ENCODE measurements at places on chromosomes 6 and 20.

DNA sequence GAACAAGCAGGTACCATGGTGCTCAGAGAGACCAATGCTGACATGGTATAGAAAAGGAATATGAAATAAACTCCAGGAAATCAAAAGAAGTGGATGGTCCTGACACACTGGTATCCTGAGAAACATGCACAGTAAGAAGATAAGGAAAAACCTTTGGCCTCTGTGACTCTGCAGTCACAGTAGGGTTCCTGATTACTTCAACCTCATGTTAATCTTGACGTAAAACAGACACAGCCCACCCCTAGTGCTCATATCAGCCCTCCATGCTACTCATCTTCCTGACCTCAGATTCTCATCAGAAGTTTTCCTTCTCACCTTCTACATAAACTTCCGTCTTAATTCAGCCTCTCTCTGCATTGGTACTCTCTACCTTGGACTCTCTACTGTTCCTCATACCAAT, 240.9 kb downstream of the PKHD1 start:
- no peak for DNase-seq

DNA sequence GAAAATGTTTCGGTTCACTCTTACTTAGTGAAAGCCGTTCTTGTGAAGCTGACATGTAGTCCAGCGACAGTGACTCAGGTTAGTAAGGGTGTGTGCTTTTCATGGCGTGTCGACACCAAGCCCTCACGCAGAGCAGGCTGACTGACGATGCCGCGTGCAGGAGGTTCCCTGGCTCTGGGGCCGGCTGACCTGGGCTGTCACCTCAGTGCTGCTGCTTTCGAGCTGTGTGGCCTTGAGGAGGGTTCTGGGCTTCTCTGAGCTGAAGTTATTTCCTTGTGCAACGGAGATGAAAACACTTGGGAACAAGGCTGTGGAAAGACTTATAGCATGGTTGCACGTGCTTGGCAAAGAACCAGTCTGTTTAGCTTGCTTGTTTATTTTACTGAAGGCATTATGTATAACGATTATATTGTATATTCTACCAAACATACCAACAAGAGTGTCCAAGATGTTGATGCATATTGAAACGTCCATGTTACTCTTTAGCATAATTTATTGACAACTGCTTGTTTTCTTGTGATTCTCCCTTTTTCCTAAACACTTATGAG, 59.2 kb downstream of the PHACTR3 start:
- DNase-seq = no peak

- no peak for DNase-seq
Measured at GRCh38 chr20:3449319-3449718, 21.5 kb upstream of the ATRN start.

- no peak for DNase-seq
Measured at GRCh38 chr6:143612186-143612585, 65.6 kb upstream of the PHACTR2 start.

DNA sequence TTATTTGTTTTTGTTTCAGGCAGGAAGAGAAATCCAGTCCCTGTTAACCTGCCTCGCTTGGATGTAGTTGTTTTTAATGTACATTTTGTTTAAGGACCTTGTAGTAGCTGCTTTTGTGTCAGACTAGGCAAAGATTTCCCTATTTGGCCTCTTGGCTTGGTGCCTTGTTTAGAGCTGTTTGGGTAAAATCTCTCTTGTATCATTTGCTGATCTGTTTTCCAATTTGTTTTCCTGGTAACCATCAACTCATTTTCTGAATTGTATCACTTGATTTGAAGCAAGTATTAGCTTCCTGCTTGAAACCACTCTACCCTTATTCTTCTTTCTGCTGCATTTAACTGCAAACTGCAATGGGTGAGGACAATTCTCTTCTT, 160.7 kb downstream of the ZFAND3 start:
- no peak for DNase-seq

GRCh38 chr6:916131-916530, 223.2 kb upstream of the EXOC2 start:
- no peak for DNase-seq

GRCh38 chr20:46631874-46632446, 19.3 kb downstream of the SLC13A3 start:
- no peak for DNase-seq

- DNase-seq = no peak
Measured at GRCh38 chr20:60204601-60205000, 246.4 kb downstream of the CDH26 start.

GRCh38 chr20:16709017-16709416, 20.8 kb upstream of the SNRPB2 start:
- no peak for DNase-seq

GRCh38 chr6:53797304-53797703, 2.5 kb downstream of the LRRC1 start:
- no peak for DNase-seq

DNA sequence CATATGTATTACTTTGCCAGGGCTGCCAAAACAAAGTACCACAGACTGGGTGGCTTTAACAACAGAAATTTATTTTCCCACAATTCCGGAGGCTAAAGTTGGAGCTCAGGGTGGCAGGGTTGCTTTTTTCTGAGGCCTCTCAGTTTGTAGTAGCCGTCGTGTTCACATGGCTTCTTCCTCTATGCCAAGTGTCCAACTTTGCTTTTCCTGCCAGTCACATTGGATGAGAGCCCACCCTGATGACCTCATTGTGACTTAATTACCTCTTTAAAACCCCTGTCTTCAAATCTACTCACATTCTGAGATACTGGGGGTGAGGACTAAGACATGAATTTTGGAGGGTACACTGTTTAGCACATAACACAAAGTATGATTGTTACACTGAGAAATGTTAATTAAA, 9.9 kb upstream of the ECT2L start:
- no peak for DNase-seq

GRCh38 chr6:106546691-106547414, 82.4 kb downstream of the RTN4IP1 start:
- no peak for DNase-seq

- no peak for DNase-seq
Measured at GRCh38 chr20:4091490-4092479, 76.4 kb upstream of the RNF24 start.

GRCh38 chr6:30295837-30296236, 30.9 kb upstream of the TRIM39 start:
- DNase-seq = no peak

GRCh38 chr6:41278699-41279405, 7.6 kb downstream of the TREM1 start:
- DNase-seq = no peak

DNA sequence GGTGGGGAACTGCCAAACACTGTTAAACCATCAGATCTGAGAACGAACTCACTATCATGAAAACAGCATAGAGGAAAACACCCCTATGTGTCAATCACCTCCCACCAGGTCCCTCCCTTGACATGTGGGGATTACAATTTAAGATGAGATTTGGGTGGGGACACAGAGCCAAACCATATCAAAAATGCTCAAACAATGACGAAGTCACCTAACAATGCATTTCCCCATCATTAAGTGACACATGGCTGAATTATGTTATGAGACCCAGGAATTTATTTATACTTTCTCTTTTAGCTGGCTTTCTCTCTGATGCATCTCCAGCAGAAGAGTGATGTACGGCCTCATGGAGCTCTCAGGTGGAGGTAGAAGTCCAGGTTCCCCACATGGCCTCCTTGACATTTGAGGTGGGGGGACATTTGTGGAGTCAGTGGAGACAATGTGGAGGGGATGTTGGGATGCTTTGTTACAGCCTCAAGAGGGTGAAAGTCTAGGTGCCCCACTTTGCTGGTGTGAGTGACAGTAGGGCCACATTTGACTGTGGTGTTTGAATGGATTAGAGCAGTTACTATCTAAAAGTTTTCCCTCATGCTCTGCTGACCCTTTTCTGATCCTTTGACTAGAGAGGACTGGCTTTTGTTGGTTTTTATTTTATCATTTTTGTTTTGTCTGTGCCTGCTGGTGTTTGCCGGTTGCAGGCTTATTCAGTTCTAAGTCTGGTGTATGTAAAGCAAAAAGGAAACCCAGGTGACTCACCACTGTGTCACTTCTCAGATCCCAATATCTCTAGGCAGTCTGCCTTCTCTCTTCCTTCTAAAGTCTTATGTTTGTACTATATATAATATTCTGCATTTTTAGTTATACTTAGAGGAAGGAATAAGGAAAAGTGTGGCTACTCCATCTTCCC, 18.5 kb upstream of the DCBLD1 start:
- DNase-seq = no peak

DNA sequence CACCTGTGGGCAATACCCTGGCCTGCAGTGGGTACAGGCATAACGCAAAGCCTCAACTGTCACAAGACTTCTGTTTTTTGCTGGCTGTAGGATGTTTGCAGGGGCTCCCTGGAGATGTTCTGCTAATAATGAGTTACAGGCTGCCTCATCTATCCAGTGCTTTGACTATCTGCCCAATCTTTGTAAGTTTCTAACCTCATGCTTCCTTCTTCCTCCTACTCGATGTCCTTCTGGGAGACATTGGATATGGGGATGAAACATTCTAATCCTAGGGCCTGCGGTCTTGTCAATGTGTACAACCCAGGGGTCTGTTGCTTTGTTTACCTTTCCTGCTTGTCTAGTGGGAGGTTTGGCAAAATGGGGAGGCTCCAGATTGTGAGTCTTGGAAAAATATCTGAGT, 136.8 kb upstream of the TCF21 start:
- no peak for DNase-seq

DNA sequence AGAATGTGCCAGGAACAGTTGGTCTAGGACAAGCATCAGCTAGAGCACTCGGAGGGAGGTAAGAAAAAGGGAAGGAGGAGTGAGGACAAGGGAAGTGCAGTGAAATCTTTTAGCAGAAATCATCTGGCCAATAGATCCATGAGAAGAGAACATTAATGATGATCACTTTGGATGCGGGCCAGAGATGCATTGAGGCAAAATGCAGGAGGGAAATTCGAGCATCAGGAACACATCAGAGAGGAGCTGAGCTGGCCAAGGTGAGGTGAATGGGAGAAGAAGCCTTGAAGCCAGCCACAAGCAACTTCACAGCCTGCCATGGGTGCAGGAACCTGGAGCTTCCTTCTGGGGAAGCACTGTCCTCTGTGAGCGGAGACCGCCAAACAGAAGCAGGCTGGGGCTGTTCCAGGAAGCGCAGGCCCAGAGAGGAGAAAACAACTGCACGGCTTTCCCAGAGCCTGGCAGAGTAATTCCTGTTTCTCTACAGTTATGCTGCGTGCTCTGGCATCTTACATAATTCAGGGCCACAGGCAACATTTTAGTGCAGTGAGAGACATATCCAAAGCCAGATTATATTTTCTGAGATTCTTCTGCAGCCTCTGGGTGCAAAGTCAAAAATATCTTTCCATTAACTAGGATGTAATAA, 143.8 kb downstream of the F13A1 start:
- no peak for DNase-seq

DNA sequence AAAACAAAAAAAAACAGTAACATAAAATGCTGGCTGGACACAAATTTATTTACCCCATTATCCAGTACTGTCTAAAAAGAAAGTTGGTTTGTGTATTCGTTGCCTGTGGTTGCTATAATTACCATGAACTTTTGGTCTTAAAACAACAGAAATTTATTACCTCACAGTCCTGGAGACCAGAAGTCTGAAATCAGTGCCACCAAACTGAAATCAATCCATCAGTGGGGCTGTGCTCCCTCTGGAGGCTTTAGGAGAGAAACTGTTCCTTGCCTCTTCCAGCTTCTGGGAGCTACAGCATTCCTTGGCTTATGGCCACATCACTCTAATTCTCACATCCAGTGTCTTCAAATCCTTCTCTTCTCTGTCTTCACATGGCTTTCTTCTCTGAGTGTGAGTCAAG, 79.4 kb downstream of the SNX5 start:
- DNase-seq = no peak

DNA sequence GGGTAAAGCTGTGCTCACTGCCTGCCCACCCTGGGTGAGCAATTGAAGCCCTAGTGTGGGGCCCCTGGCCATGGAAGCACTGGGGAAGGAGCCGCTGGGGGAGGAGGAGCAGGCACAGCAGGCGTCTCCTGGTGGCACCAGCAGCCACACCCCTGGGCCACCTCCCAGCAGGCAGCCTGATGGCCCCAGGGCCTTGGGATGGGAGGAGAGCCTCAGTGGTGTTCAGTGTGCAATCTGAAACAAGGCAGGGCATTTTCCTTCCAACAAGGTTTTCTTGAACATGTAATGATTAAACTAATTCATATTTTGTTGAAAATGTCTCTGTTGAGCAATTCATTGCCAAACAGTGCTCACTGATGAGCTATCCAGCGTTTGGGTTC, 151.0 kb downstream of the ZDHHC14 start:
- DNase-seq = no peak

- no peak for DNase-seq
Measured at GRCh38 chr6:157941101-157941863, 40.4 kb upstream of the SYNJ2 start.

DNA sequence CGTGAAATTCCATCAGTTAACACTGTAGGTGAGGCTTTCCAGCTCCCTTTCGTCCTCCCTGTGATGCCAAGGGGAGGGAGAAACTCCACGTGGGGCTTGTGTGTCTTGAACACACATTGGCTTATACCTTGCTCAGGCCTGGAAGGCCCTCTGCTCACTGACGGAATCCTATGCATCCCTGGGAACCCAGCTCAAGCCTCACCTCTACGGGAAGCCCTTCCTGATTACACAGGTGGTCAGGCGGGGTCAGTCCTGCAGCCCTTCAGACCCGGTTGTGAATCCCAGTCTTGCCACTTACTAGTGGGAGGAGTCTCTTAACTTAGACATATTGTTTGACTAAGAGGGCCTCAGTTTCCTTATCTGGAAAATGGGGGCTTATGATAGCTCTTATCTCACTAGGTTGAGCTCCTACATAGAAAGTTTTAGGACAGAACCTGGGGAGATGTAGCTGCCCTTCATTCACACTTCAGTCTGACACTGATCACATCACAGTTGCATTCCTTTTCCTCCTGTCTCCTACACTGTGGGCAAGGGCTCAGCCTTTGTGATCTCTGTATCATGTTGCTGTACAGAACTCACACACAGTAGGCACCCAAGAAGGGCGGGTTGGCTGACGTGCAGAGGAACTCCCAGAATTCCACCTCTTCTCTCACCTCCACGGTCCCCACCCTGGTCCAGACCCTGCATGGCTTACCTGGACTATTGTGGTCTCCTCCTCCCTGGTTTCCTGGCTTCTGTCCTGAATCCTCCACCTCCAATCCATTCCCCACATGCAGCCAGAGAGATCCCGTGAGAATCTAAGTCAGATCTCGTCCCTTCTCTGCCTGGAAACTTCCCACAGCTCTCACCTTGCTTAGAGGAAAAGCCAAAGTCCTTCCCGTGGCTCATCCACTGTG, 129.6 kb downstream of the CEBPB start:
- no peak for DNase-seq

DNA sequence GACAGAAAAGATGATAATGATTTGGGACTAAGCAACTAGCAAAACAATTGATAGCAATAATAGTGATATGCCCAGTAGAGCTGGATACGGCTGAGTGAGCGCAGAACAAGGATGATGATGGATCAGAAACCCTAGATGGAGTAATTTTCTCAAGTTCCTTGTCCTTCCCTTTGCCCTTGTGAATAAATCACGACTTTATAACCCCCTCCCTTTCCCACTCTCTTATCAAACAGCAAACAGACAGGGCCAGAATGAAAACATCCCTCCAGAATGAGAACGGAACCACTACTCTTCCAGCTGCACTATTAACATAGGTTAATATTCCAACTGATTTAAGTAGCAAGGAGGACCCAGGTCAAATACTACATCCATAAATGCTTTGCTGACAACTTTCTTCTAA, 1.3 kb upstream of the MTFR2 start:
- DNase-seq = no peak

GRCh38 chr6:32113386-32114352, 4.5 kb upstream of the TNXB start:
- no peak for DNase-seq

Data from cortex of kidney (tissue), 1 donor.